NCI-H1105 treated with DMSO at 0.1 percent for 48 hours (cell line): ENCODE measurements at places on chromosomes 1 and 21.

DNA sequence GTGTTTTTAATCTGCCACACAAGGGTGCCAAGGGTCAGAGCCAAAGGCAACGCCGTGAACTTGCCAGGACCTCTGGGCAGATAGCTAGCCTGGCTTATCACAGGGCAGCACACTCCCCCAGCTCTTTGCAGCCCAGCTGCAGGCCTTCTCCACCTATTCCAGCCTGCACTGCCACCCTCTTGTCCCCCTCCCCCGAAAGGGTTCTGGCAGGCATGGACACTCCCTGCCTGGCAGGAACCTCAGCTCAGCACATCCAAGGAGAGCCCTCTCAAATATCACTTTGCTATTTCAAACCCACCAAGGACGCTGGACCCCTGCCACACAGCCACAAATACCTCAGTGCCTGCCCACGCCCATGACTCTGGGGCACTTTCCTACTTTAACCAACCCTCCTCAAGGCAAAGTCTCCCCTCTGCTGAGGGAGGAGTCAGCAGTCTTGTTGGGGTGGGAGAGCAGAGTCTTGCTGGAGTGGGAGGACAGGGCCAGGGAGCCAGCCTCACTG, 9.1 kb downstream of the SSBP3 start:
- peak; percentile 19 for DNase-seq

DNA sequence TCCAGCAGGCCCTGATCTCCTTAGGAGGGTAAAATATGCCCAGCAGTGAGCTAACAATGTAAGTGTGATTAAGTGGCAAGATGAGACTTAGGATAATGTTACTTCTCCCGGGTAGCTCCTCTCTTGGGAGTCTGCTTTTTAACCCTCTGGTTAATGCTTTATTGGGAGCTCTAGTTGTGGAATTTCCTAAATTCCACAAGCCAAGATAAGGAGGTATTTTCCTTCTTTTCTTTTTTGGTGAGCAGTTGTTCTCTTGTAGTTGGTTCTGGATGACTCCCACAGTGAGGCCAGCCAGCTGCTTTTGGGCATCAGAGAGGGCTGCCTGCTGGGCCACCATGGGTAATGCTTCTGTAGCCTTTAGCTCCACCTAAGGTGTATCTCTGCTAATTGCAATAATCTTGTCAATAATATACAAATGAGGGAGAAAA, 19.3 kb downstream of the C1orf52 start:
- peak; percentile 19 for DNase-seq

DNA sequence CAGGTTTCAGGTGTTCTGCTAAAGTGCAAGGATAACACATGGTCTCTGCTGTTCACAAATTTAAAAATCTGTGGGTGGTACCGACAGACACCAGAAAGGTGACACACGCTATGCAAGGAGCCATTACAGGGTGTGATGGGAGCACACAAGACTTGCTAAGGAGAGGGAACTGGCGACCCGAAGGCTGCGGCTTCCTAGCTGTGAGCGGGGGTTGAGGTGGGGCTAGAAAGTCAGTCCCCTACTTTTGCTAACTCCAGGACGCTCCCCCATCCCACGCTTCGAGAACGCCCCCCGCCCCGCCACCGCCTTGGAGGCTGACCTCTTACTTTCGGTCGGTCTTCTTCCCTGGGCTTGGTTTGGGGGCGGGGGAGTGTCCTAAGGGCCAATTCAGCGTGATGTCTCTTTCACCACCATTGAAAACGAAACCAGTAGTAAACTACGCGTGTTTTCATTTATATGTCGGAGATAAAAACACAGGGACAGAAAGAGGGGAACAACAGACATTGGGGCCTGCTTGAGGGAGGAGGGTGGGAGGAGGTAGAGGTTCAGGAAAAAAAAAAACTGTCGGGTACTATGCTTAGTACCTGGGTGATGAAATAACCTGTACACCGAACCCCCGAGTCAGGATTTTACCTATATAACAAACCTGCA, 1.1 kb downstream of the CKS1B start:
- DNase-seq = peak; percentile 21

GRCh38 chr21:42473498-42474042, 22.5 kb downstream of the RSPH1 start:
- no peak for DNase-seq

GRCh38 chr1:32580348-32581017, 41.3 kb downstream of the ZBTB8A start:
- DNase-seq = no peak

DNA sequence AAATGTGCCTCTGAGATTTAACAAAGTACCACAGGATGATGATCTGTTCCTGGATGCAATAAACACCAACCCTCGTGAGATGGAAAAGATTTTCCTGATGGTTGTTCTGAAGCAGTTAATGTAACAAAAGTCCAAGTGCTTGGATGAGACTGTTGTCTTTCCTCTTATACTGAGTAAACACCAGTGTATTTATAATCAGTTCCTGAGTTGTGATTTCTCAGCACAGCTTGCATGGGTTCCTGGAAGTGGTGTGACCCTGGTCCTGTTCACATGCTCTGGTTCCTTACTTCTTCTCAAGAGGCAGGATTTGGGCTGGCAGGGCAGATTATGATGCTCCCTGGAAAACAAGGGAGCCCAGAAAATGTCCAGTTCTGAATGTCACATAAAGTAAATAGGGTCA, 208.2 kb upstream of the USP24 start:
- no peak for DNase-seq

- no peak for DNase-seq
These were observed 135.4 kb upstream of the SOD1 start for GRCh38 chr21:31524140-31524539.

DNA sequence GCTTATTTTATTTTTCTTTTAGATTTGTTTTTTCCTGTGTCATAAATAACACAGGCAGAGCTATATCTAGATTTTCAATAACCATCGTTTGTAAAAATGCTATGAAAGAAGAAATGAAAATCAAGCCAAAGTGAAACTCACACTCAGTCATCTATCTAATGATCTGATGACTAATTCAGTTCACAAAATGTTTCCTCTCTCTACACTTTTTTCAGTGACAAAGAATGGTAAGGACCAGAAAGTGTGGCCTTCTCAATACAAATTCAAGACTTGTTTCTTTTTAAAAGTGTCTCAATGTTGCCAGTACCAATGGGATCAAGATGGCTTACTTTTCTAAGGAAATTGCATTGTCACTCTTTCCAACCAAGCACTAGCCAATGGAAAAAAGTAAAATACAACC, 282.8 kb upstream of the PKN2 start:
- DNase-seq = no peak

DNA sequence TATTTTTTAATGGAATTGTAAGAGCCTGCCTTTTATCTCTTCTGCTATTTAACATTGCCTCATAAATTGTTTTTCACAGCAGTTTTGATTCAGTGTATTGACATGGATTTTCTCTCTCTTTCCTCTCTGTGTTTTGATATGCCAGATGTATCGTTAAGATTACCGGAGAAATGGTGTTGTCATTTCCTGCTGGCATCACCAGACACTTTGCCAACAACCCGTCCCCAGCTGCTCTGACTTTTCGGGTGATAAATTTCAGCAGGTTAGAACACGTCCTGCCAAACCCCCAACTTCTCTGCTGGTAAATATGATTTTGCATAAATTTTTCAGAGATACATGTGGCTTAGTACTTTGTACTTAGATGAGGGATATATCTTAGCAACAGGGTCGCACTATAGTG, 23.1 kb upstream of the DYNLT5 start:
- DNase-seq = no peak

- DNase-seq = no peak
These were observed 9.7 kb upstream of the PPIE start for GRCh38 chr1:39729030-39729429.

DNA sequence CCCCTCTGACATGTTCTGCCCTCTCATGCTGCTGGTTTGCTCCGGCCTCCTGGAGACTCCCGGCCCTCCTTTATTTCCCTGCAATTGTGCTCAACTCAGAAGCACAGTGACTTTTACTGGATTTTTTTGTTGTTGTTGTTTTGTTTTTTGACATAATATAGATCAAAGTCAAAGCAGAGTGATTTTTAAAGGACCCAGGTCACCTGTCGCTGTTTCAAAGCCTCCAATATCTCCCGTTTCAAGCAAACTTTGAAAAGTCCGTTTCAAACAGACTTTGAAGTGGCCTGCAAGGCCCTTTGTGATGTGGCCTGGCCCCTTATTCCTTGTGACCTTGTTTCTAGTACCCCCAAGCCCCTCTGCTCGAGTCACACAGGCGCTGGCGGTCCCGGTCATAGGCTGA, 58.1 kb downstream of the TBCE start:
- no peak for DNase-seq

DNA sequence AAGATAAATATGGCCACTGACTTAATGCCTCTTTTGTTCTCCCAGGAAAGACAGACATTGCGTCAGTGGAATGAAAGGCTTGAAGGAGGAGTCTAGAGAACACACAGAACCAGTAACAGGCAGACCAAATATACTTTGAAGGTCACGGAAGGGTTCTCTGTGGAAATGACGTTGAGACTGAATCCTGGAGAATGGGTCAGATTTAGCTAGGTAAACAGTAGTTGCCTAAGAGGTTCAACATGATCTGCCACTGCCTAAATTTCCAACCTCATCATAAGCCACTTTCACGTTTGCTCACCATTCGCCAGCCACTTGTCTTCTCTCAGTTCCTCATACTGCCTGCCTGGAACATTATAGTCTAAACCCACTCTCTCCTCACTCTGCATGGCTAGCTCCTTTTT, 20.5 kb downstream of the PLA2G4A start:
- DNase-seq = no peak

GRCh38 chr1:59509341-59509875, 212.5 kb downstream of the FGGY start:
- DNase-seq = no peak
